ENCODE measurements at places on chromosomes 3 and 15. TPM values are rescaled to one million over a fixed set of nuclear protein-coding genes. Genes with fewer than 3 reads are reported as not detected.

The GOLGA6D gene
- not detected for total RNA-seq

The GOLGA8R gene
- 8.0 TPM for total RNA-seq

The SLC35G2 gene
- 7.3 TPM for total RNA-seq

The GUCA1C gene
- not detected for total RNA-seq

The RBP2 gene
- total RNA-seq, result not detected

The RLBP1 gene
- total RNA-seq, result not detected

The SHF gene
- 8.5 TPM for total RNA-seq

The EDEM1 gene
- total RNA-seq, result 28.1 TPM

The UNC45A gene
- total RNA-seq, result 63.6 TPM

The ADCY5 gene
- 42.6 TPM for total RNA-seq

The ZIC1 gene
- 7.5 TPM for total RNA-seq

The STRIT1 gene
- not detected for total RNA-seq

- no peak for DNase-seq
These were observed 112.7 kb upstream of the SLC4A7 start for GRCh38 chr3:27596921-27597320.

- DNase-seq, result no peak
These were observed 6.8 kb upstream of the DUSP7 start for GRCh38 chr3:52063026-52063723.

GRCh38 chr3:72171946-72172345, 387.0 kb upstream of the PROK2 start:
- DNase-seq, result no peak

DNA sequence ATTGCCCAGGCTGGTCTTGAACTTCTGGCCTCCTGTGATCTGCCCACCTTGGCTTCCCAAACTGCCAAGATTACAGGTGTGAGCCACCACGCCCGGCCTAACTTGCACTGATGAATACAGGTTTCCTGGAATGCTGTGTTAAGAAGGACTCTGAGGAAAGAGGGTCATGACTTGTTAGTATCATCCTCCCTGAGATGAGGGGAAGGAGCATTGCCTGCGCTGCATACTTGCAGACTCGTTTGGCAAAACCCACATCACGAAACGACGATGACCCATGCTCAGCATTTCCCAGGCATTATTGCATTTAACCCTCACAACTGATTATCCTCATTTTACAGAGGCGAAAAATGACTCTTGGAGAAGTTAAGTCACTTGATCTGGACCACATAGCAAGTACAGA, 18.9 kb downstream of the COLQ start:
- no peak for DNase-seq

DNA sequence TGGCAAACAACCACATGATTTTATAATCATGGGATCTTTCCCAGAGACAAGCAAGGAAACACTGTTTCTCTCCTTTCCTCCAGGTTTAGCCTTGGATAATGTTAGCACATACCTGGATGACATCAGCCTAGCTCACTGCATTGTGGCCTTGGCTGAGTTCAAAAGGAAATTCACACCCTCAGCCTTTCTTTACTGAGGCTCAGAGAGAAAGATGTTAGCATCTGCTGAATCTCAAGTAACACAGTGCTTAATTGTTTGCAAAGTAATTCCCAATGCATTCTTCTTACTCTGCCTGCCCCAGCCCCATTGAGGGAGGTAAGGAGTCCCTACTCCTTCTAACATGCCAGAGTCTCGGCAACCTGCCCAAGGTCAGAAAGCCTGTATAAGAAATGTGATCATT, 432.2 kb upstream of the LMCD1 start:
- no peak for DNase-seq

DNA sequence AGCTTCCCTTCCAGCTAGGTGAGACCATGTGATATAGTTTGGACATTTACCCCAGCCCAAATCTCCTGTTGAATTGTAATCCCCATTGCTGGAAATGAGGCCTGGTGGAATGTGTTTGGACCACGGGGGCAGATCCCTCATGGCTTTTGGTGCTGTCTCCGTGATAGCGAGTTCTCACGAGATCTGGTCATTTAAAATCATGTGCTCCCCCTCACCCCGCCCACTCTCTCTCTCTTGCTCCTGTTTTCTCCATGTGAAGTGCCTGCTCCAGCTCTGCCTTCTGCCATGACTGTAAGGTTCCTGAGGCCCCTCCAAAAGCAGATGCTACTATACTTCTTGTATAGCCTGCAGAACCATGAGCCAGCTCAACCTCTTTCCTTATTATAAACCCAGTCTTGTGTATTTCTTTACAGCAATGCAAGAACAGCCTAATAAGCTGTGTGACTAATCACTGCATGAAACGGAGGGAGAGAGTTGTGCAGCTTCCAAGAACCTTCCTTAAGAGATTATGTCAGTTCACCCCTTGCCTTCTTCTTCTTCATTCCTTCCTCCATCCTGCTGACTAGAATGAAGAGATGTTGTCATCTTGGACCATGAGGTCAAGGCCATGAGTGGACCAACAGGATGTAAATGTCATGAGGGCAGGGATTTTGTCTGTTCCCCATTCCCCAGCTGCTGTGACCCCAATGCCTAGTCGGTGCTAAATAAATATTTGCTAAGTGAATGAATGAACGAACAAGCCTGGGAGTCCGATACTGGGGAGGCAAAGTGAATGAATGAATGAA, 91.0 kb downstream of the CPN2 start:
- DNase-seq, result no peak

GRCh38 chr3:53354945-53355498, 7.7 kb upstream of the DCP1A start:
- no peak for DNase-seq

- no peak for DNase-seq
These were observed 76.4 kb downstream of the SPSB4 start for GRCh38 chr3:141127344-141128125.

- DNase-seq, result no peak
These were observed 24.6 kb downstream of the SIDT1 start for GRCh38 chr3:113556946-113557335.

GRCh38 chr15:76576523-76577279, 240.1 kb downstream of the ISL2 start:
- DNase-seq, result peak; percentile 93

DNA sequence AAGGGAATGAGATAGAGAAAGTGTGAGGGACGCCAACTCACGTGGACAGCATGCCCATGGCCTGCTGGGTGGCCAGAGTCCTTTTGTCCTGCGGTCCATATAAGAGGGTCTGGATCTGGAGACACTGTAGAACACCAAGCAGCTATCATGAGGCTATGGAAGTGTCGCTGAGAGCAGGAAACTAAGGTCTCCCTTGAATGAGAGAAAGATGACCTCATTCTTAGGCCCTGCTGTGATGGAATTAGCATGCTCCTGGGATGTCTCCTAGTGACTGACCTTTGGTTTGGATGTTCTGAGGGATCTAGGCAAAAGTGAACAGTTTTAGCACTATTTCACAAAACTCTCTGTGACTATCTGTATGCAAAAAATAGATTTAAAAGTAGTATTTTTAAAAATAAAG, 34.4 kb downstream of the SYNM start:
- peak; percentile 2 for DNase-seq

GRCh38 chr3:133927540-133928066, 31.9 kb upstream of the RAB6B start:
- DNase-seq, result peak; percentile 85

DNA sequence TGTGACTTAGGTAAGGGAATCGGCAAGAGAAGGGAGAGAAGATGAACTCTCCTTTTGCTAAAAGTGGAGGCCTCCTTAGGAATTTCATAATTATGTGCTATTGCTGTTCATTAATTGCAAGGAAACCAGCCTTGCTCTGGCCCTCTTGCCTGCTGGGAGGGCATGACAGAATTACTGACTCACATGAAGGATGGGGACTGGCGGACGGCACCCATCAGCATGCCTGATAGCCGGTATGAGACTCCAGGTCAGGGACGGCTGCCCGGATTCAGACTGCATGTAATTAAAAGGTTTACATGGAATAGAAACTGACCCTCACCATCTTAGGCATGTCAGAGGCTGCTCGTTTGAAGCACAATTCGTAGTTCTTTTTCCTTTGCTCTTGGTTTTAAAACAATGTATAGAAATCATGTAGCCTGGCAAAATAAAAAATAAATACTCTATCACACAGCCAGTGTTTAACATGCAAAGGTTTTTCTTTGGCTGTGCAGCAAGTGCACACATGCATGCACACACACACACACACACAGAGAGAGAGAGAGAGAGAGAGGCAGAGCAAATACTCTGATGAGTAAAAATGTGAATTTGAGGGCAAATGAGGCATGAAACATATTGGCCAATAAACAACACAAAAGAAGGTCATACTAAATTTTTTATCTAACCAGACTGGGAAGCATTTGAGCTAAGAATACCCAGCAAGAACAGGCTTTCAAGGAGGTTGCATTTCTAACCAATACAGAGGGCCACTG, 82.7 kb downstream of the FOXB1 start:
- DNase-seq, result no peak

GRCh38 chr3:183381179-183381578, 47.2 kb downstream of the MCF2L2 start:
- no peak for DNase-seq

GRCh38 chr15:99124641-99125040, 19.8 kb downstream of the SYNM start:
- DNase-seq, result peak; percentile 32

DNA sequence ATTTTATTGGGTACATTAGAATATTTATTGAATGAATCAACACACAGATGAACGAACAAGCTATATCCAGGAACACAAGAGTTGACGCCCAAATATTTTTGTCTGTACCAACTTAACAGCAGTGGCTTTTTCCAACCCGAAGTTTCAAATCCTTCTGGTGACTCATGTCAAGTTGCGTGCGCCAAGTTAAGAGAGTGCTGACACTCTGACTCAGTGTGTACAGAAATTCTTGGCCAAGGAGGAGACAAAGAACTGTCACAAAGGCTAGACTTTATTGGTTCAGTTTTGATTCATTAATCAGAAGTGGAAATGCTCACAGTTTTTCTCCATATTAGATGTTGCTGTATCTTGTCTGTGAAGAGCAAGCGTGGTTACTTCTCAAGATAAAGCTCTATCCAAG, 59.6 kb upstream of the TSC22D2 start:
- no peak for DNase-seq

- DNase-seq, result no peak
These were observed 27.2 kb upstream of the WDR5B start for GRCh38 chr3:122443090-122443489.

- DNase-seq, result no peak
These were observed 38.1 kb upstream of the IGDCC4 start for GRCh38 chr15:65460741-65461347.

GRCh38 chr15:90086868-90087268, 15.4 kb downstream of the IDH2 start:
- no peak for DNase-seq

- DNase-seq, result no peak
These were observed 21.8 kb upstream of the SHC4 start for GRCh38 chr15:48985516-48985915.

DNA sequence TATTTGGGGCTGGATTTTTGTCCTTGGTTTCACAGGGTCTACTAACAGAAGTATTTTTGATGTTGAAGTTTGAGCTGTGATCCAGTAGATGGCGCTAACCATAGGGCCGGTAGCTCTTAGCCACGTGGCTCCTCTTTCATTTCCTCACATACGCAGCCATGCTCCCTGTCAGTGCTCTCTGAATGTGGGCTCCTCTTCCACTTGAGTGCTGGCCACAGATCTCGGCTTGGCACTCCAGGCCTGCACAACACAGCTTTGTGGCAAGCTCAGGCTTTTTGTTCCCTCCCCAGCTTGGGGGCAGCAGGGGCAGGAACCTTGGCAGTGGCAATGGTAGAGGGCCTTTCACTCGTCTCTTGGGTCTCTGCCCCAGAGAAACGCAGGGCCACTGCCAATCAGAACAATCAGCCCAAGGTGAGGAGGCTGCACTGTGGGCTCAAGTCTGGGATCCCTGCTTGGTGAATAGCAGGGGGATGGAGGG, 18.6 kb upstream of the DNAAF4 start:
- no peak for DNase-seq

DNA sequence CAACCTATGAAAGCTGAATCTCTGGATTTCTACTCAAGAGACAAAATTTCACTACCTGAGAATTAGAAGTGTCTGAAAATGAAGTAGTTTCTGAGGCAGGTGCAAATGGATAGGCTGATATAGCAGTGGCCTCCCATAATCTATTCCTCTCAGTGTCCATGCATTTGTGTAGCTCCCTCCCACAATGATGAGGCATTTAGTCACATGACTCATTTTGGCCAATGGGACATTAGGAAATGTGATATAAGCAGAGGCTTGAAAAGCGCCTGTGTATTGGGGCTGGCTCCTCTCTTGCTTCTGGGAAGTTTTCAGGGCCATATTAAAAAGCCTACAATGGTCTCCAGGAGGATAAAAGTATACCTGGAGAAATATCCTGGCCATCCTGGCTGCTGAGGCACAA, 79.7 kb upstream of the MRPL3 start:
- no peak for DNase-seq

Measured in posterior vena cava (tissue), 2 donors.